ENCODE measurements at places on chromosomes 7 and 10.

GRCh38 chr7:73770860-73771670 lies 995 bp upstream of the CLDN3 start:
- no peak for DNase-seq

DNA sequence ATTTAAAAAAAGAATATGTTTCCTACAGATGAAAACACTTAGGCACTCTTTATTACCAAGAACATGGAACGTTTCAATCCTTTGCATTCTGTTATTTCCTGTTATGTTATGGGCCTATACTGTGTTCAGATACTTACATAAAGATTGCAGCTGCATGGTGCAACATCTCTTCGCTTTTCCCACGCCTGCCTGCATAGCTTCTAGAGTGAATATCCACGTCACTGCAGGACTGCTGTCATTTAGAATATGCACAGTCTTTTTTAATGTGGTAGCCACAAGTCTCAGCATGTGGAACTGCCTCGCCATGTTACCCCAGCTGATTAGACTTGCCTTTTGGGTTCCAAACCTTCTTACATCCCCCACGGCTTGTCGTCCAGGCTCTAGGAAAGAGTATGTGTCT lies 69.6 kb upstream of the GATA3 start:
- no peak for DNase-seq

DNA sequence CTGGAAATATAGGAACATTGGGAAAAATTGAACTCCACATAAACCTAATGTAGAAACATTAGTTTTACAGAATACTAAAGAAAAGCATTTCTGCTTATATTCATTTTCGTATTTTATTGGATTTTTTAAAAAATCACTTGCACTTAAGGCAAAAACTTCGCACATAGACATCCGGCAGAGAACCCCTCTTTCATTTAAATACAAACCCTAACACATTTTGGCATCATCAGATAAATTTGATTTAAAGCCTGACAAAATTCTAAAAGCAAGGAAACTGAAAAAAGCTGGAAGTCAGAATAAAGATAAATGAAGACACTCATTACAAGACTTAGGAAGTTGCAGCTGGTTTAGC lies 396 bp upstream of the EXOC4 start:
- DNase-seq: no peak

DNA sequence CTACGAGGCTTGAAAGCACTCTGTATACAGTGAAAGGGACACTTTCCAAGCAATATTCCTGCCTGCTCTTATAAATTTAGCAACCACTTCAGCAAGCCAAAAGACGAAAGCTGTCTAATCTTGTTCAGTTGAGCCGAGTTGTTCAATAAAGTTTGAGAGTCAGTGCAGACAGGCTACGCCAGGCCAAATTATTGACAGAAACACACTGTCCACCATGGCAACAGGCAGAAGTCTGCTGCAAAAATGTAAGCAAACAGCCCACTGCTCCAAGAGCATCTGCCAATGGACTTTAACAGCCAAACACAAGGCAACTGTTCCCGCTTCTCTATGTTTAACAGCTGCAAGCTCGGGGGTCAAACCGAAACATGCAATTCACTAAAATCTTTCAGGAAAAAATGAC lies 85.7 kb downstream of the GLI3 start:
- DNase-seq: no peak

GRCh38 chr10:66006411-66006810 lies 919.4 kb upstream of the LRRTM3 start:
- no peak for DNase-seq

DNA sequence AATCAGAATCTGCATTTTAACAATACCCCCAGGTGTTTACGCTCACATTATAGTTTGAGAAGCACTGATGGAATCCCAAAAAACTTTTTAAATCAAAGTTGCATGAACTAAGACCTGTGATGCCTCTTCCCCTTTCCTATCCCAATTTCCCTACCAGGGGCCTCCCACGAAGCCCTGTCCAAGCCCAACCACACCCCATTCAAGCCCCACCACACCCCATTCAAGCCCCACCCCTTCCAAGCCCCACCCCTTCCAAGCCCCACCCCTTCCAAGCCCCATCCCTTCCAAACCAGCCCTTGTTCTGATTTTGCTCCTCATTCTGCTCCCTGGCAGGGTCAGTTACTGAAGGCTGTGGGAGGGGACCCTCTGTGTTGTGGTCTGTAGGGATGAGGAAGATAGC lies 9.8 kb upstream of the AQP1 start:
- no peak for DNase-seq
